ENCODE measurements at places on chromosomes 11 and 22. TPM values are rescaled to one million over a fixed set of nuclear protein-coding genes. Genes with fewer than 3 reads are reported as not detected.

GRCh38 chr11:61797263-61797944 lies 4.7 kb downstream of the FEN1 start:
- peak; percentile 36 for DNase-seq
- no peaks in the 10 kb centered on the region for H3K27me3 ChIP-seq
- H3K4me3 ChIP-seq = no peak overlapping the region
- no peak overlapping the region for H3K27ac ChIP-seq
- peaks cover 30% of the 10 kb centered on the region for H3K36me3 ChIP-seq

GRCh38 chr11:35043936-35044335 lies 95.0 kb upstream of the CD44 start:
- peaks cover 6% of the 10 kb centered on the region for H3K36me3 ChIP-seq
- H3K4me3 ChIP-seq = no peak overlapping the region
- peaks cover 81% of the 10 kb centered on the region for H3K4me1 ChIP-seq
- DNase-seq = no peak
- H3K27ac ChIP-seq = no peak overlapping the region
- no peaks in the 10 kb centered on the region for H3K27me3 ChIP-seq

- H3K4me1 ChIP-seq = peaks cover 44% of the 10 kb centered on the region
- peak overlapping the region; percentile 57 for H3K27ac ChIP-seq
- no peaks in the 10 kb centered on the region for H3K36me3 ChIP-seq
- no peak overlapping the region for H3K4me3 ChIP-seq
Observed at GRCh38 chr22:38262051-38262795, 10.6 kb downstream of the TMEM184B start.

DNA sequence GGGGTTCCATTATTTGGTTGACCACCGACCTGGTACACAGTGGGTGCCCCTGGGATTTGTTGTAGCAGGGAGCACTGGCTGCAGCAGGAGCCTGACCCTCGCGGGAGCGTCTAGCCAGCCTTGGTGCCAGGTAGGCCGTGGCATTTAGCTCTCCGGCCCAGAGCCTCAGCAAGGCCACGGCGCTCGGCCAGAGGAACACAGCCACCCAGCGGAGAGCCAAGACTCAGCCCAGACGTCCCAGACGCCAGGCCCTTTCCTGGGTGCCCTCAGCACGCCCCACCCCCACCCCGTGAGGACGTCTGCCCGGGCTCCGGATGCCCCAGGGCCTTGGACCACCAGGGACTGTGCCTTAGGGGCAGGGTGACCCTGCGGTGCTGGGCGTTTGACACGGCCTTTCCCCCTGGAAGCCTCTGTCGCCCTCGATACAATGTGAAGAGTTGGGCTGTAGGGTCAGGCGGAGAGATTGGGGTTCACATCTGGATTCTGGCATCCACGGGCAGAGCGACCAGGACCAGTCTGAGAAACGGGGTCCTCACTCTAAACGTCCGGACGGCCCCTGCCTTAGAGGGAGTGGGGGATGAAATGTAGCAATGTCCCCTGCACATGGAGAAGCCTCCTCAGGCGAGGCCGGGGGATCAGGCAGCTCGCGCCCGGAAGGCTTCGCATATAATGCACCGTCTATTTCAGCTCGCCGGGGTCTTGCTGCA lies 99.2 kb upstream of the FGF3 start:
- no peaks in the 10 kb centered on the region for H3K4me1 ChIP-seq
- peaks cover 10% of the 10 kb centered on the region for H3K27me3 ChIP-seq
- H3K36me3 ChIP-seq = no peaks in the 10 kb centered on the region
- no peak overlapping the region for H3K27ac ChIP-seq
- H3K4me3 ChIP-seq = no peak overlapping the region

DNA sequence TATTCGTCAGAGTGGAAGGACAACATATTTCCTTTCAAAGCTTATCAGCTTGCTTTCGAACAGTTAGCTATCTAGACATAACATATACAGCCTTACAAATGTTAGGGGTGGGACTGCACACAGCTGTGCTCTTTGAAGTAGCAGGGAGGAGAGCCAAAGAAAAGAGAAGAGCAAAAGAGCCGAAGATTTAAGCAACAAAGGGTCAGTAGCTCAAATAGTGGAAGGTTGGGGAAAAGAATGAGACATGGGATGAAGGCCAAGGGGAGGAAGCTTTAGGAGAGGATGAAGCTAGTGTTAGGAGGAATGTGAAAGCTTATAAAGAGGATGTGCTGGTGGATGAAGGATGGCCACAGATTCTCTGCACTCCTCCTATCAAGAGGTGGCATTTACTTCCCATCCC lies 31.8 kb upstream of the IGSF22 start:
- H3K36me3 ChIP-seq = no peaks in the 10 kb centered on the region
- H3K4me1 ChIP-seq = no peaks in the 10 kb centered on the region
- no peak for DNase-seq
- H3K27ac ChIP-seq = no peak overlapping the region

The C11orf42 gene
- not detected for total RNA-seq

DNA sequence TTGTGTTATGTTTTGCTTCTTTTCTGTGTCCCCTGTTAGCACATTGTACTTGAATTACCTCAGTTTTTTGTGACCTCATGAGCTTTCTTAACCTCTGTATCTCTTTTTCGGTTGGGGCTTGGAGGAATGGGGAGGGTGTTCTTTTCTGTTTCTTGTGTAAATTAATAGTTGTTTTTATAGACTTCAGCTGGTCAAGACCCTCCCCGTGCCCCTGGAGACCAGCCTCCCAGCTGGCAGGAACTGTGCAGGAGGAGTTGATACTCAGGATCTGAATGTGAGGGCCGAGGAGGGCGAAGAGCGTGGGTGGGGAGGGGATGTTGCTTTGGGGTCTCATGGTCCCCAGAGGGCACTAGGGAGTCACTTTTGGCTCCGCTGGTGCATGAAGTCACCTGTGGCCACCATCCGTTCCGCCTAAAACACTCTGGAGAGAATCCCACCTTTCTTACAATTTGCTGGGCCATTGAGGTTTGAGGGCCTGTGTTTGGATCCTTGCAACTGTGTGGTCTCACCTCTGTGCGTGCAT lies 44.3 kb upstream of the NNMT start:
- H3K4me3 ChIP-seq = no peak overlapping the region
- peaks cover 4% of the 10 kb centered on the region for H3K36me3 ChIP-seq
- peaks cover 2% of the 10 kb centered on the region for H3K27me3 ChIP-seq
- no peak overlapping the region for H3K27ac ChIP-seq
- DNase-seq = no peak

GRCh38 chr11:29343465-29344333 lies 673.1 kb downstream of the KCNA4 start:
- H3K27me3 ChIP-seq = no peaks in the 10 kb centered on the region
- H3K36me3 ChIP-seq = no peaks in the 10 kb centered on the region
- no peak overlapping the region for H3K4me3 ChIP-seq
- H3K4me1 ChIP-seq = no peaks in the 10 kb centered on the region
- peak; percentile 14 for DNase-seq

The AGBL2 gene
- total RNA-seq = 7.0 TPM

The MS4A3 gene
- total RNA-seq = not detected

Data from activated B cell treated with CpG ODN at 0.5 μM for 24 hours (primary cell).